ENCODE measurements at places on chromosomes 5 and 9. TPM values are rescaled to one million over a fixed set of nuclear protein-coding genes. Genes with fewer than 3 reads are reported as not detected.

GRCh38 chr9:89036891-89037290 is 45.6 kb downstream of the S1PR3 start:
- H3K4me3 ChIP-seq, result no peak overlapping the region
- H3K36me3 ChIP-seq, result no peaks in the 10 kb centered on the region
- peaks cover 4% of the 10 kb centered on the region for H3K4me1 ChIP-seq
- no peak overlapping the region for H3K27ac ChIP-seq

GRCh38 chr5:88745093-88745696 is 137.8 kb downstream of the MEF2C start:
- no peaks in the 10 kb centered on the region for H3K27me3 ChIP-seq
- no peak overlapping the region for H3K4me3 ChIP-seq
- H3K36me3 ChIP-seq, result peaks cover 2% of the 10 kb centered on the region
- no peak overlapping the region for H3K27ac ChIP-seq
- H3K4me1 ChIP-seq, result peaks cover 4% of the 10 kb centered on the region
- no peak for DNase-seq

- H3K4me1 ChIP-seq, result no peaks in the 10 kb centered on the region
- no peaks in the 10 kb centered on the region for H3K27me3 ChIP-seq
- no peaks in the 10 kb centered on the region for H3K36me3 ChIP-seq
- no peak overlapping the region for H3K4me3 ChIP-seq
These were observed 453.9 kb downstream of the TUSC1 start for GRCh38 chr9:25224309-25224708.

The LHFPL2 gene
- total RNA-seq, result 42.1 TPM

The NRG2 gene
- total RNA-seq, result 2.8 TPM

The OSTF1 gene
- 13.3 TPM for total RNA-seq
